Endothelial cell of umbilical vein (primary cell): ENCODE measurements at places on chromosomes 4 and X. TPM values are rescaled to one million over a fixed set of nuclear protein-coding genes. Genes with fewer than 3 reads are reported as not detected.

The USP11 gene
- 34.7 and 36.4 TPM in 2 replicates for total RNA-seq

The LUZP4 gene
- total RNA-seq, result not detected in 2 replicates

The CENPVL2 gene
- not detected in 2 replicates for total RNA-seq

The CLTRN gene
- total RNA-seq, result not detected in 2 replicates

The NUDT10 gene
- total RNA-seq, result not detected in 2 replicates

The ADRA2C gene
- total RNA-seq, result 0.40 TPM in 1 of 2 replicates, not detected in the other

The SMARCA1 gene
- total RNA-seq, result 29.3 and 29.7 TPM in 2 replicates

The TACC3 gene
- total RNA-seq, result 123 and 135 TPM in 2 replicates

The AMER1 gene
- 1.8 and 2.0 TPM in 2 replicates for total RNA-seq

The NLRP2B gene
- total RNA-seq, result not detected in 2 replicates

The COX7B2 gene
- total RNA-seq, result not detected in 2 replicates

The MAPK10 gene
- total RNA-seq, result 0.37 TPM in 1 of 2 replicates, not detected in the other

The USP17L12 gene
- total RNA-seq, result not detected in 2 replicates

The IL1RAPL2 gene
- total RNA-seq, result not detected in 2 replicates

The TLR10 gene
- total RNA-seq, result not detected in 2 replicates

The SPACA5 gene
- total RNA-seq, result not detected in 2 replicates

The PNMA6F gene
- not detected in 2 replicates for total RNA-seq

The CACNA1F gene
- not detected in 2 replicates for total RNA-seq

The MEPE gene
- total RNA-seq, result not detected in 2 replicates

The GPR119 gene
- total RNA-seq, result not detected in 2 replicates

The KDR gene
- 139 and 145 TPM in 2 replicates for total RNA-seq

The VGLL1 gene
- total RNA-seq, result not detected in 2 replicates

The TNIP3 gene
- total RNA-seq, result 0.14 TPM in 1 of 2 replicates, not detected in the other

The TNMD gene
- total RNA-seq, result not detected in 2 replicates

The FDCSP gene
- total RNA-seq, result not detected in 2 replicates

The CLDN2 gene
- total RNA-seq, result not detected in 2 replicates

The CSAG3 gene
- total RNA-seq, result not detected in 2 replicates

The ERCC6L gene
- total RNA-seq, result 6.7 and 7.5 TPM in 2 replicates

The DMP1 gene
- not detected in 2 replicates for total RNA-seq

The DCHS2 gene
- not detected in 2 replicates for total RNA-seq
